ENCODE measurements at places on chromosomes 6 and 20.
A peak's percentile ranks its signal among the peaks of the same experiment; 100 is the strongest.

DNA sequence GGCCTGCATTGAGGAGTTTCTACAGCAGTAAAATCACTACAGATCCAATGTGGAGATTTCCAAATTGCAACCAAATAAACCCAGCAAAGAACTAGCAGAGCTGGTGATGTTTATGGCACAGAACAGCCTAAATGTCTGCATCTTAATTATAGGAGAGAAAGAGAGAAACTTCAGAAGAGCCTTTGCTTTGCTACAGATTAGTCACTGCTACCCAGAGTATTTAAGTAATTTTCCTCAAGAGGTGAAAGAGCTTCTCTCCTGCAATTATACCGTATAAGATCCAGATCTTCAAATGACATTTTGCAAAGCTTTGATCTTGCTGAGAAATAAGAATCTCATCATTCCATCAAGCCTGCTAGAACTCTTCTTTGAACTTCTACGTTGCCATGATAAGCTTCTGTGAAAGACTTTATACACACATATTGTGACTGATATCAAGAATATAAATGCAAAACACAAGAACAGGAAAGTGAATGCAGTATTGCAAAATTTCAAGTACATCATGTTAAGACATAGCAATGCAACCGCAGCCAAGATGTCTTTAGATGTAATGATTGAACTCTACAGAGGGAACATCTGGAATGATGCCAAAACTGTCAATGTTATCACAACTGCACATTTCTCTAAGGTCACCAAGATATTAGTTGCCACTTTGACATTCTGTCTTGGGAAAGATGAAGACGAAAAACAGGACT is 48.0 kb downstream of the MKKS start:
- no peak for DNase-seq

DNA sequence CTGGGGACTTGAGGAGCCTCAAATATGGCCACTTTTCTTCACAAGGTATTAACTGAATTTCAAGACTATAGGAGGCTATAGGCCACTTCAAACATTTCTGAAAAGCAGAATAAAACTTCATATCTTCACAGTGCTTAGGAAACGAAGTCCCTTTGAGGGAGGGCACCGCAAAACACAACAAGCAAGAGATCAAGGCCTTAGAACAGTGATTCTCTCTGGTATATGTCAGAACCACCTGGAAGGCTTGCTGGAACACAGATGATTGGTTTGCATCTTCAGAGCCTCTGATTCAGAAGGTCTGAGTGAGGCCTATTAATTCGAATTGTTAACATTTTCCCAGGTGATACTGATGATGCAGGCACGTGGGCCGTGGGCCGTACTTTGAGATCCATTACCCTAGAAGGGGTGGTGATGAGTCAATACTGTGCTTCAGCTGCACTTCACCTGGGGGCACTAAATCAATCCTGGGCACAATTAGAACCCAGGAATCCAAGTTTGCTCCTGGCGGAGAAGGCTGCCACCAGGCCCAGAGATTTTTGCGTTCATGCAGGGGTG is 10.7 kb downstream of the SUN5 start:
- no peak for DNase-seq

- DNase-seq: no peak
These were observed 52.5 kb upstream of the TAGAP start for GRCh38 chr6:159097256-159097655.

GRCh38 chr6:148491638-148492251 is 149.1 kb downstream of the SASH1 start:
- DNase-seq: no peak

DNA sequence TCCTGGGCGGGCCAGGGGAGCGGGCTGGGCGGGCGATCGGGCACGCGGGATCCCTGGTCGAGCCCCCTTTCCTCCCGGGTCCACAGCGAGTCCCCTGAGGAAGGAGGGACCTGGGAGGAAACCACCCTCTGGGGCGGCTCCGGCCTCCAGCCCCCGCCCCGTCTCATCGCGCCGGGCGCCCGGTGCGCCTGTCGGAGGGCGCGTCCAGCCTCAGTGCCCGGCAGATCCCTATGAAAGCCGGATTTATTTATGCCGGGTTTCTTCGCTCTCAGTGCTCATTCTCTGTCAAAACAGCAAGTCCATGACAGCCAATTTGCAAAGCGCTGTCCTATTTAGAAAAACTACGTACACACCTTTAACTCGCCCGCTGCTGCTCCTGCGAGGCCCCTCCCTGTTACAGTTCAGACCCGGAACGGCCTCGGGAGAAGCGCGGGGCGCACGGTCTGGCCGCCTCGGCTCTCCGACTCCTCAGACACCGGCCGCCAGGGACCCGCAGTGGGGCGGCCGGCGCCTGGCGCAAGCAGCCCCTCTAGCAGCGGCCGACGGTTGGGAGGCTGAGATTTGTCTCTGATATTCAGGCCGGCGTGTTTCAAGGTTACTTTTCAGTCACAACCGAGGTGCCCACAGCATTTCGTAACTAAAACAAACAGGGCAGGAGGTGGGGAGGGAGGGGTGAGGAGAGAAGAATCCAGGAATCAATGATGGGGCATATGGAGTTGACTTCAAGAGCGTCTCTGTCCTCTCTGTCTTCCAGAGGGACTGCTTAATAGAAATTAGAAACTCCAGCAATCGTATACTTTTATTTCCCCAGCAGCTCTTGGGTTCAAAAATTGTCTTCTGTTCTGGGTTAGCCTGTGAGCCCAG is 782 bp upstream of the FOXA2 start:
- DNase-seq: no peak

DNA sequence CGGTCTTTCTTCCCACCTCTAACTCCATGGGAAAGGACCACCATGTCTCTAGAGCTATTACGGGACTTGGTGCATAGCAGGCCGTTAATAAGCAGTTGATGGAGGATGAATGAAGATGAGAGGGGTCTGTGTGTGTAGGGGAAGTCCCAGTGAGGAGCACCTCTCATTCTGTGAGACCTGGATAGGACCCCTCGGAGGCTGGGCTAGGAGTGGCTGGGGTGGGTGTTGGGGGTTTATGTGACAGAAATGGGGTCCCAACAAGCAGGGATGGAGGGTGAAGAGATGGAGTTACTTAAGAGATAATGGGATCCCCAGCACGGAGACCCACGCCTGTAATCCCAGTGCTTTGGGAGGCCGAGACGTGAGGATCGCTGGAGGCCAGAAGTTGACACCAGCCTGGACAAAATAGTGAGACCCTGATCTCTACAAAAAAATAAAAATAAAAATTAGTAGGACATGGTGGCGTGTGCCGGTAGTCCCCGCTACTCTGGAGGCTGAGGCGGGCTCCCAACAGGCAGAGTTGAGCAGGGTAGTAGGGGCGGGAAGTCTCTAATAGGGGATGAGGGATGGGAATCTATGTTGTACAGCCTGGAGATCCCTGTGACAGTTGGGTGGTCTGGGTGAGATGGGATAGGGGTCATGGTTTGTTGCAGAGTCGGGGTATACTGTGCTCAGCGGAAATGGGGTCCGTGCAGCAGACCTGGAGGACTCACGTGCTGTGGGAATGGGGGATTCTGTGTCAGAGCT is 677 bp upstream of the ZNF341 start:
- no peak for DNase-seq

- DNase-seq: no peak
These were observed 414.5 kb upstream of the HSF2 start for GRCh38 chr6:121984956-121985355.

- no peak for DNase-seq
These were observed 87.8 kb downstream of the CDH26 start for GRCh38 chr20:60046011-60046413.

DNA sequence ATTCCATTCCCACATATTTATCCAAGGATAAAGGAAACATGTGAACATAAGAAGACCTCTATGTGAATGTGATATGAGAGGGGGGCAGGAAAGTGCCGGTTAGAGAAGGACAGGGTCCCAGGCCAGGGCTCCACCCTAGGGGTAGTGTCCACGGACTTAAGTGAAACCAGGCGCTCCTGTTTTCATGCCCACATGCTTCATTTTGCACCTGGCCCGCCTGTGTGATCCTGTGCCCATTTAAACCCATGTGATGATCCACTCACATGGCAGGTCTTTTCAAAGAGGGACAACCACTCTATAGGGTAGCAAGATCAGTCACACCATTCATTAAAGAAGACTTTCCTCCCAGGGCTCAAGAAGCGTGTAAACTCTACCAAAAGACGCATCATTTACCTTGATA is 865.3 kb upstream of the GJE1 start:
- no peak for DNase-seq

DNA sequence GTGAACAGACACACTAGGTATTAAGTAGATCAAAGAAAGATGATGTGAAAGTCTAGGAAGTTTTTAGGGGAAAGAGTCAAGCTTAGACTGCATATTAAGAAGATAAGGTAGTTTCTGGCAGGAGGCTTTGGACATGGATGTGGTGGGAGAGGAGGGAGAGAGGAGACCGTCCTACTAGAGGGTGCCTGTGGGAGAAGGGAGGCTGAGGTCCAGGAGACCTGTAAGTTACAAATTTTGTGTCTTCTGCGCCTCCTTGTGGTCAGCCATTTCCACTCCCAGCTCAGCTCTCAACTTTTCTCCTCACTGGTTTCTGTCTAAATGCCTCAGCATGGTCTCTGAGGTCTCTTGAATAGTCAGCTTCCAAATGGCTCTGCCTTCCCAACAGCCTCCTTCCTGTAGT is 193.5 kb downstream of the UNC5CL start:
- peak; percentile 2 for DNase-seq

DNA sequence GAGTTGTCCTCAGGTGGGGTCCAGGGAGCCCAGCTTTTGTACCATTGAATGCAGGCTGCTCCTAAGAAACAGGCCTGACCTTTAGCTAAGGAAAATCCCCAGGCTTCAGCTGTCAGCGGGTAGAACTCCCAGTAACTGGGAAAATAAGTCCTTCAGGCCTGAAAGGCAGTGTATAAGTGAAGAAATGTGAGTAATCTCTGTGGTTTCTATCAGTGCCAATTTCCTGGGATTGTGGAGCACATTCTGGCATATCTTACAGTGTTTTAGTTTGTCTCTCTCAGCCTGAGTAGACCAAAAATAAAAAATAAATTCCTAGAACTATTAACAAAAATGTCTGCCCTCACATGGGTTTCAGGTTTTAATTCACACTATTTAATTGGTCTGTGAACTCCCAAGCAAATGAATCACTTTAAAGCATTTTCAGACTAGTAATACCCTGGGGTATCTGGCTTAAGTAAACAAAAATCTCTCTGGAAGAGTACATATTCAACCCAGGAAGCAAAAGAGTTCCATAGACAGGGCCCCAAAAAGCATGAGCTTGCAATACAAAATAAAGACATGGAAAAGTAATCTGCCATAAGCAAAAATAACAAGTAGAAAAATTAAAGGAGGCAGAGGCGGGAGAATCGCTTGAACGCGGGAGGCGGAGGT is 566.2 kb upstream of the NOX3 start:
- DNase-seq: no peak

GRCh38 chr20:44495802-44496481 is 20.3 kb downstream of the TTPAL start:
- DNase-seq: no peak

DNA sequence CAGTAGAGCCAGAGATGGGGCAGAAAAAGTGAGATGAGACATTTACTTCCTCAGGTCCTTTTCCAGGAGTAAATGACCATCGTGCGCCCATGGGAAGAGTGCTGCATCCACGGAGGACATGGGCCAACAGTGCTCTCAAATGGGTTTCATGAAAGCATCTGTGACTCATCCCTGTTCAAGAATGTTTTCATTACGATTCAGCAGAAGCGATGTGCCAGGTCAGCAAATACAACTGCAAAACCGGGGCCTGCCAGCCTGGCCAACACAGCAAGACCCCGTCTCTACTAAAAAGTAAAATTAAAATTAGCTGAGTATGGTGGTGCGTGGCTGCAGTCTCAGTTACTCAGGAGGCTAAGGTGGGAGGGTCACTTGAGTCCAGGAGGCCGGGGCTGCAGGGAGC is 125.1 kb downstream of the LY86 start:
- no peak for DNase-seq

- no peak for DNase-seq
These were observed at the start of gene PKIB for GRCh38 chr6:122609881-122610689. Gene PKIB (plus strand): TSS chr6:122610405. CDS start chr6:122717795, 107,390 bp downstream.

DNA sequence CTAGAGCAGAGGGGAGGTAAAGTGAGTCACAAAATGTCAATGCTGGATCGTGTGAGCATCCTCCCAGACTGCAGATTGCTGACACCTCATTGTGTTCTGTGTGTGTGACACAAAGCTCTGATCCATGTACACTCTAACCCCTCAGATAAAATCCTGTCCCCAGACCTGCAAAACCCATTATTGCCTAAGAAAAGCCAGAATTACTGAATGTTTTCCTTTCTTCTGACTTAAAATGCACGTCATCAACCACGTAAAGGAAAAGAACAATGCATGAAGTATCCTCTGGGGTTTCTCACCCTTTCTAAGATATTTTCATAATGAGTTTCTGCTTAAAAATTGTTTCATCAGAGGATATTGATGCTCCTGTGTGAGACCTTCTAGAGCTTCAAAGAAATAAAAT is 218.0 kb upstream of the PREP start:
- DNase-seq: no peak

DNA sequence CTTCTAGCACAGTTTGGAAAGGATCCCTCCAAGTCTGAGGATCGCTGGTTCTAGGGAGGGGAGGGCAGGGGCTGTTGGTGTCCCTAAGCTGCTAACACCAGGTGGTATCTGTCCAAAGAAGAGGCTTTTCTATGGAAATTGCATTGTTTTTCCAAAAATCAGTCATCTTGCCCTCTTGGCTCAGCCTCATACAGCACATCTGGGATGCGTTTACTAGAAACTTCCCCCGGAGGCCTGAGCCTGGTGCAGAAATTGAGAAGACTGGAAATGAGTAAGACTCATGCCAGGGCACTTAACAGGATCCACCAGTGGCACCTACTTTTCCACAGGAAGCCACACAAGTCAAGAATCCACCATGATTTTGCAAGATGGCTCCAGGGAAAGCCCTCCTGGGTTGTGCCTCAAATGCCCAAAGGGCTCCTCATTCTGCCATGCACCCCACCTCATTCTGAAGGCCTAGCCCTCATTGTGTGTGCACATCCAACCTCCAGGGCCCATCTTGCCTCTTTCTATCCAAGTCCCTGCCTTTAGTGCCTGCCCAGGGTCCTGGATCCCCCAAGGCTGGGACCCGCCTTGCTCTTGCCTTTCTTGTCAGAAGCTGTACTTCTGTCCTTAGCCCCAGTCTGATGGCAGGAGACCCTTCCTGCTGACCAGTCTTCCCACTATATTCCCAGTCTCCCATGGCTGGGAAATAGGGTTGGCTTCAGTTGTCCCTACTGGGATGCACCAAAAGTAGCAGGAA is 97.6 kb downstream of the MRPL14 start:
- DNase-seq: no peak

GRCh38 chr20:48740712-48741111 is 87.1 kb downstream of the PREX1 start:
- DNase-seq: peak; percentile 78

GRCh38 chr6:12751694-12752325 is 35.2 kb downstream of the PHACTR1 start:
- no peak for DNase-seq

GRCh38 chr20:57805747-57806146 is 95.9 kb upstream of the PMEPA1 start:
- DNase-seq: no peak

DNA sequence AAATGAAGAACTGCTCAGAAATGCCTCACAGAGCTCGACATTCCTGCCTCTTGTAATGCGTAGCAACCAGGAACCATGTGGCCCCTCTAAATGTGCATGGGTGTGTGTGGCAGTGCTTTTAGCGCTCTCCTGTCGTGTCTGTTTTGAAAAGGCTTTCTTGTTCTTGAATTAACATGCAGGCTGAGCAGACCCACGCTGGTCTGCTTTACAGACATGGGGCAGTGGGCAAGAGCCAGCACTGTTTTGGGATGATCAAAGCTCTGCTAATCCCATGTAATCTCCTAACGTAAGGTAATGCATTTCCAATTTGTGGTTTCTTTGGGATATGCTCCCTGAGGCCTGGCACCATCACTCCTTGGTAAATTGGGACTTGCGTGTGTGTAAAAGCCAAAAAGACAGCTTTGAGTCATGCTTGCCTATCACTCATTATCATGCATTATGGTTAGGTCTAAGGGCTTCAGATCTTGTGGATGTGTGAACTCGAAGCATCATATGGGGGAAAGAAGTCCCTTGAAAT is 11.8 kb downstream of the RIPOR2 start:
- DNase-seq: no peak
